ENCODE measurements at places on chromosomes 7 and 10. TPM values are rescaled to one million over a fixed set of nuclear protein-coding genes. Genes with fewer than 3 reads are reported as not detected.
A peak's percentile ranks its signal among the peaks of the same experiment; 100 is the strongest.

RASSF4 gene
- total RNA-seq: 0.42 TPM

DNA sequence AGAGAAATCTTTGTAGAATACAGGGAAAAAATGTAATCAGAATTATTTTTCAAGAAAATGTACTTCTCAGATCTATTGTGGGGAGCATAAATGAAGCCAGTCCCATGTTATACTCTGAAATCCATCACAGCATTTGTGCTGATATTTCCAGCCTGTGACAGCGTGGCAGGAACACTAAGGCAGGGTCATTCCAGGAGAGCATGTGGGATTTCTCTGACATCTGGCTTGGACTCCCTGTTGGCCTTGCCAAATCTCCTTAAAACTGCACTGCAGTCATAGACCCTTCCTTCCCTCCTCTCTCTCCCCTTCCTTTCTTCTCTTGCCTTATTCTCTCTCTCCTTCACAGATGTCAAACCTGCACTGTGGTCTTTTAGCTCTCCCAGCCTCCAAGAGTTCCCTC, 6.5 kb upstream of the TSPAN13 start:
- H3K4me3 ChIP-seq: no peak overlapping the region
- no peaks in the 10 kb centered on the region for H3K36me3 ChIP-seq
- peaks cover 6% of the 10 kb centered on the region for H3K27me3 ChIP-seq
- H3K4me1 ChIP-seq: no peaks in the 10 kb centered on the region
- H3K27ac ChIP-seq: no peak overlapping the region
- DNase-seq: no peak

GRCh38 chr10:70355051-70356021, 27.1 kb downstream of the LRRC20 start:
- no peak for DNase-seq
- H3K27ac ChIP-seq: peak overlapping the region; percentile 61
- H3K4me3 ChIP-seq: peak overlapping the region; percentile 41

- no peaks in the 10 kb centered on the region for H3K27me3 ChIP-seq
- DNase-seq: no peak
- H3K4me3 ChIP-seq: no peak overlapping the region
- H3K27ac ChIP-seq: no peak overlapping the region
- no peaks in the 10 kb centered on the region for H3K36me3 ChIP-seq
These were observed 143.3 kb downstream of the HDAC9 start for GRCh38 chr7:18638594-18639452.

DNA sequence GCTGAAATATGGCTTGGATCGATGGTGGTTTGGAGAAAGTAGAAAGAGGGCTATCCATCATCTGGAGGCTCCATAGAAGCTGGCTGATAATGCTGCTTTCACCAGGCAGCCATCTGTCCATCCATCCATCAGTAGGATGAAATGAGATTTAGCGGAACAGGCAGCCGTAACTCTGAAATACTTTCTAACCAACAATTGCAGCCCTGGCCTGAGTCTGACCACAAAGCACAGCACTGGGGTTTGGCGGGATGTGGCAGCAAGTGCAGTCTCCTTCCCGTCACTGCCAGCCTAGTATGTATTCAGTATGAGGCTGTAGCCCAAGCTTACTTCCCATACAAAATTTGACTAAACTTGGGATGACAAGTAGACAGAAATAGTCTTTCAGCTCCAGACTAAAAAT, 38.0 kb downstream of the R3HCC1L start:
- DNase-seq: no peak
- peaks cover 5% of the 10 kb centered on the region for H3K4me1 ChIP-seq
- peaks cover 35% of the 10 kb centered on the region for H3K36me3 ChIP-seq

GRCh38 chr7:84372712-84373111, 178.1 kb upstream of the SEMA3A start:
- no peak for DNase-seq
- H3K36me3 ChIP-seq: no peaks in the 10 kb centered on the region
- H3K27me3 ChIP-seq: no peaks in the 10 kb centered on the region

DNA sequence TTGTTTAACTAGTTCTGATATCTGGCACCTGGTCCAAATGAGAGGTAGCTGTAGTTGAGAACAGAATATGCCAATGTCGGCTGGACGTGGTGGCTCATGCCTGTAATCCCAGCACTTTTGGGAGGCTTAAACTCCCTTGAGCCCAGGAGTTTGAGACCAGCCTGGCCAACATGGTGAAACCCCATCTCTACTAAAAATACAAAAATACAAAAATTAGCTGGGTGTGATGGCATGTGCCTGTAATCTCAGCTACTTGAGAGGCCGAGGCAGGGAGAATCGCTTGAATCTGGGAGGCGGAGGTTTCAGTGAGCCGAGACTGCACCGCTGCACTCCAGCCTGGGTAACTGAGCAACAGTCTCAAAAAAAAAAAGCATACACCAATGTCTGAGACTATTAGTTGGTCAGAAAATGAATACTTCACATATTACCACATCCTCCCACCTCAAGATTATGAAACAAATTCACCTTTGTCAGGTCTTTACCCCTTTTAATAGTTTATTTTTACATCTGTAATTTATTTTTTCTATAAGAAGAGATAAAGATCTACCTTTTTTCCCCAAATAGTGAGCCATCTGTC, 38.8 kb downstream of the EPC1 start:
- H3K4me3 ChIP-seq: no peak overlapping the region
- no peak overlapping the region for H3K27ac ChIP-seq
- peaks cover 32% of the 10 kb centered on the region for H3K4me1 ChIP-seq
- no peaks in the 10 kb centered on the region for H3K27me3 ChIP-seq
